ENCODE measurements at places on chromosomes 2 and 18.

GRCh38 chr2:32594573-32594972 lies 33.3 kb upstream of the TTC27 start:
- no peak for DNase-seq

GRCh38 chr2:112301171-112301584 lies 25.8 kb downstream of the ZC3H6 start:
- DNase-seq = no peak

DNA sequence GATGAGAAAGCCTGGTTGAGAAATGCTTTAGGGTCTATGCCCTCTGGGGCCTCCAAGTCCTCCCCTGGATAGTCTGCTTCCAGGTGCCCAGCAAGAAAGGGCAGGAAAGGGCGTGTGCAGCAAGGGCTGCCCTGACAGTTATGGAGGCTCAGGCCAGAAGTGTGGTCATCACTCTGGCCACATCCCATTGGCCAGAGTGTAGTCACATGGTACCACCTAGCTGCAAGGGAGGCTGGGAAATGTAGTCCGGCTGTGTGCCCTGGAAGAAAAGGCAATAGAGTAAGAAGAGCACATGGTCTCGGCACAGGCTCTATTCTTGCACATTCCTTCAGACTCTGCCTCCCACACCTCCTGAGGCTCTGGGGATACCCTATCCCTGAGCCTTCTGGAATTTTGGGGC lies 35.7 kb downstream of the ODC1 start:
- peak; percentile 52 for DNase-seq

DNA sequence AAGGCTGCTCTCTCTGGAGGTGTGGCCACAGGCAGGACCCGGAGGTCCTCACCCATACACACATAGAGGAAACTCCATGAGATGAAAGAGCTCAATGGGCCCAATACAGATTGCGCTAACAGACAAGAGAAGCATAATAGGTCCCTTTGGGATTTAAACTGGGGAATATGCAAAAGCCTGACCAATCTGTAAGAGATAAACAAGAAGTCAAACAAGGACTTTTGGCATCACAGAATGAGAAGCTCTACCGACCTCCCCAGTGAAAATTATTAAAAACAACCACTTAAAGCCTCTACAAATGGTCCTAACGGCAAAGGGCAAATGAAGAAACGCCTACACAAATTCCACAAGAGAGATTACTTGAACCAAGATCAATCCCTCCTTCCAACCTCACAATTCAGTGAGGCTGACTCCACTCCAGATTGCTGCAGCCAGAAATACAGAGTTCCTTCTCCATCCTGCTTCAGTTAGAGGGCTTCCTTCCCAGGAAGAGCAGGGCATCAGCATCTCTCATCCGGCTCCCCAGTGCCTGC lies 10.8 kb downstream of the IWS1 start:
- no peak for DNase-seq

- no peak for DNase-seq
Measured at GRCh38 chr2:124875627-124876244, 850.6 kb downstream of the CNTNAP5 start.

- no peak for DNase-seq
Measured at GRCh38 chr2:191938779-191939178, 91.9 kb upstream of the CAVIN2 start.

GRCh38 chr18:336713-337112 lies 68.9 kb upstream of the THOC1 start:
- DNase-seq = no peak

DNA sequence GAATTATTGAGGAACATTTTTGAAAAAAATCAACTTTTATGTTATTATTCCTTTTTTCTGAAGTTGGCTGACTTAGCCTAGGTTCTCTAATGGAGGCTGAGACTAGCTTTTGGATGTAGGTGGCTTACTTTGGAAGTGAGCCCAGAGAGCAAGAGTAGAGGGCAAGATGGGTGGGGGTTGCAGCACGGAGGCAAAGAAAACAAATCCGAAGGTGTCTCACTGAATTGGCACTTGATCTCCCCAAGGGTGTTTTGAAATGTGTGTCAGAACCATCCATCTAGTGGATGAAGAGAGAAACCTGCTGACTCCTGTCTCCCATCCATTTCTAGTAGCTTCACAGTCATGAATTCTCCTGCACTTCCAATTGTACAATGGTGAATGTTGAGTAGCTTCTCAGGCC lies 390.7 kb downstream of the TMEM182 start:
- DNase-seq = no peak

GRCh38 chr2:64283641-64284361 lies 139.6 kb upstream of the PELI1 start:
- DNase-seq = no peak

GRCh38 chr2:240997856-240998705 lies at the start of gene SNED1:
Gene SNED1 (plus strand): TSS chr2:240998618. CDS start chr2:240998838, 220 bp downstream.
- DNase-seq = peak; percentile 88

DNA sequence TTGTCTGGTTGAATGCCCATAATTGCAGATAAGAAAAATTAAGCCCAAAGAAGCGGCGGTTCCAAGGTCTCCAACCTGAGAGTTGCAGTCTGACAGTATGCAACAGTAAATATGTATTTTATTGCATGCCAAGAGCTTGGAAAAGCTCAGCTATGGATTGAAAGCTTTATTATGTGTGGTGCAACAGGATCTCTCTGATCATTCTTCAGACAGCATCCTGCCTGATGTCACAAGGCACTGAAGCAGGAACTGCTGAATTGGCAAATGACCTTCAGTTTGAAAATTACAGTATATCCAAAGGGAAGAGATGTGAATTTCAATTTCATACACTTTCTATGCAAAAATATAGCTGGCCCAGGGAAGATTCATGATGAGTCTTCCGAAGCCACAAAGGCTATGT lies 42.5 kb downstream of the DOCK10 start:
- no peak for DNase-seq

DNA sequence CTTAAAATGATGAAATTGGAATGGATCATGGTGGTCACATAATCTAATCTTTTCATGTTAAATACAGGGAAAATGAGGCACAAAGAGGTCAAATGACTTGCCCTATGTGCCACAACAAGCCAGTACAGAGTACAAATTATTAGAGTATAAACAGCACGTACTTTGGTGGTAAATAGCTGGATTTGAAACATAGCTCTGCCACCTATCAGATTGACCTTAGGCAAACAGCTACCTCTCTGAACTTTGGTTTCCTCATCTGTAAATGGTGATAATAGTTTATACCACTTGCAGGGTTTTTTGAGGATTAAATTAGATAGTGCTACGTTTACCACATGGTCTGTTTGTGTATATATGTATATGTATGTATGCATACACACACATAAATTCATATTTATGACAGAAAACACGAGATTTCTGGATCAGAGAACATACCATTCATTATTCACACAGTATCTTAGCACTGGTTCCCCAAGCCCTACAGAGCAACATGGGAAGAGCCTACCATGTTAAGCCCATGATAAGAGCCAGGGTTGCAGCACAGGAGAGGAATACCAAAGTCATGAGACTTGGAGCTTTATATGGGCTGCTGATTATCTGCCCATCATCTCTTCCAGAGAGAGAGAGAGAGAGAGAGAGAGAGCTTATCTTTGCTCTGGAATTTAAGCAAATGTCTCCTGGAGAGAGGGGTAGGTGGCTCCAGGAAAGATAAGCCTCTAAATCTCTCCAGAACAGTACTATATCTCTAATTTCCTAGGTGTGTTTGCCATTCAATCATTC lies 73.5 kb downstream of the MDH1 start:
- no peak for DNase-seq

DNA sequence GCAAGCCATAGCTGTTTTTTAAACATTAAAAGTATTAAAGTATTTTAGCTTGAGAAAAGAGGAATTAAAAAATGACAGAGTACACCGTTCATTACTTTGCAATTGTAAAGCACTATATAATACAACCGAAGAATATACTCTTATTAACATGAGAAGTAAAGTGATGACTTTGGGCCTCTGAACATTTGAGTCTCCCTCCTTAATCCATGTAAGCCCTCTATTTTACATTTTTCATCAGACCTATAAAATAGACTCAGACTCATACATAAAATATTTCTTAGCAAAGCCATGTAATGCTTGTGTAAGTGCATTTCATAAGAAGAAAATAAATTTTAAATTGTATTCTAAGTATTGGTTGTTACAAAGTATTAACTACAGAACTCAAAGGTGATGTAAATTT lies 198.6 kb downstream of the LRP1B start:
- DNase-seq = no peak

- no peak for DNase-seq
Measured at GRCh38 chr2:204576362-204576979, 31.2 kb downstream of the PARD3B start.

DNA sequence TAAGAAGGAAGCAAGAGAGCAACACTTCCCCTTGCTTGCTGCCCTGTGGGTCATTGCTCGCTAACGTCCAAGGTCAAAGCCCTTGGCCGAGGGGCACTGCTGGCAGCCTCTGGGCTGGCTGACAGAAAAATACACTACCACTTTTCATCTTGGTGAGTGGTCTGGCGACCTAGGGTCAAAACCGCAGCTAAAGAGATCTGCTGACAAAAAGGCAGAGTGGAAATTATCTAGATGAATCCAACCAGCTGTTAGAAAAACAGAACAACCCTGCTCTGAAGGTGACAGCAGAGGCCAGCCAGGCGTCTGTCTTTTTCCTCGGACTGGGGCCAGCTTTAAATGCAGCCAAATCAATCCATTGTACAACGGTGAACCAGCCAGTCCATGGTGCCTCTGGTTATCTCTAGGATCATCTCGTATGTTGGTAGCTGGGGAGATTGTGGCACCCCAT lies 92.6 kb downstream of the CD8B2 start:
- DNase-seq = no peak

- peak; percentile 45 for DNase-seq
Measured at GRCh38 chr2:108575132-108575966, 41.1 kb downstream of the LIMS1 start.

Data from myocyte (in vitro differentiated cells).